ENCODE measurements at places on chromosomes 6 and 20. TPM values are rescaled to one million over a fixed set of nuclear protein-coding genes. Genes with fewer than 3 reads are reported as not detected.

DNA sequence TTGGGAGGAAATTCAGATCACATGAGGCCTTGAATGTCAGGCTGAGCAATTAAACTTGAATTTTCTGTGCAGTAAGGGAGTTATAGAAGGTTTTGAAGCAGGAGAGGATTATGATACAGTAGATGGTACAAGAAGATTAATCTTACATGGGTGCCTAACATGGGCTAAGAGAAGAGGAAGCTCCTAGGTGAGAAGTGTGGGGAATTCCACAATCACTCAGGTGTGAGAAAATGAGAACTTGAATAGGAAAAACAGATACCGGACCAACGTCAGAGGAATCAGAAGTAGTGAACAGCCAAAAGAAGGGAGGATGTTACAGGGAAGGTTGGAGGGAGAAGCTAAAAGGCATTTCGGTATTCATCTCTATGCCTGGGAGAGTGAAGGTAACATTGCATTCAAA lies 250.7 kb upstream of the SLC35B3 start:
- H3K27me3 ChIP-seq, result no peaks in the 10 kb centered on the region
- no peak overlapping the region for H3K4me3 ChIP-seq
- no peak for DNase-seq
- H3K27ac ChIP-seq, result no peak overlapping the region
- no peaks in the 10 kb centered on the region for H3K36me3 ChIP-seq
- no peaks in the 10 kb centered on the region for H3K4me1 ChIP-seq

GRCh38 chr6:123022975-123023374 lies 26.9 kb downstream of the CLVS2 start:
- no peak overlapping the region for H3K4me3 ChIP-seq
- no peaks in the 10 kb centered on the region for H3K27me3 ChIP-seq
- H3K27ac ChIP-seq, result no peak overlapping the region
- DNase-seq, result no peak
- no peaks in the 10 kb centered on the region for H3K36me3 ChIP-seq
- H3K4me1 ChIP-seq, result no peaks in the 10 kb centered on the region

DNA sequence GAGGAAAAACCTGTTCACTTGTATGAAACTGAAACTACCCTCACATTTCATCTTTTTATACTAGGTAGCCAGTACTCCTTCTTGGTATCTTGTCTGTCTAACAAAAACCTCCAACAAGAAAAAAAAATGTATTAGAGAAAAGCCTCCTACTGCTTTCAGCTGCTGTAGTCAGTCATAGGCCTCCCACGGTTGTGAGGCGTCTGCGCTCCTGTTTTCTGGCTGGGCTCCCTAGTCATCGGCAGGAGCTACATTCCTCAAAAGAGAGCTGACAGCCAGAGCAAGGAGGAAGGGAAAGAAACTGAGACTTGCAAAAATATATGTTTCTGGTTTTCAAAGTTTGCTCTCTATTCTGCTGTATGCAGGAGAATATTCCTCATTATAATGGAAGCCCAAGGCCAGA lies 517.0 kb downstream of the LMBRD1 start:
- H3K4me3 ChIP-seq, result no peak overlapping the region
- no peak overlapping the region for H3K27ac ChIP-seq
- H3K36me3 ChIP-seq, result no peaks in the 10 kb centered on the region
- H3K4me1 ChIP-seq, result peaks cover 5% of the 10 kb centered on the region
- H3K27me3 ChIP-seq, result no peaks in the 10 kb centered on the region

GRCh38 chr6:1399085-1399780 lies 9.9 kb downstream of the FOXF2 start:
- H3K27me3 ChIP-seq, result peaks cover 72% of the 10 kb centered on the region
- H3K4me1 ChIP-seq, result peaks cover 15% of the 10 kb centered on the region
- H3K36me3 ChIP-seq, result peaks cover 4% of the 10 kb centered on the region
- DNase-seq, result no peak
- no peak overlapping the region for H3K27ac ChIP-seq
- H3K4me3 ChIP-seq, result no peak overlapping the region

- DNase-seq, result peak; percentile 66
- no peak overlapping the region for H3K4me3 ChIP-seq
- peaks cover 8% of the 10 kb centered on the region for H3K4me1 ChIP-seq
- H3K36me3 ChIP-seq, result peaks cover 4% of the 10 kb centered on the region
- no peak overlapping the region for H3K27ac ChIP-seq
These were observed 4.3 kb downstream of the ARFRP1 start for GRCh38 chr20:63703471-63703975.

GRCh38 chr20:41100001-41100480 lies 37.3 kb upstream of the PLCG1 start:
- H3K27me3 ChIP-seq, result no peaks in the 10 kb centered on the region
- H3K27ac ChIP-seq, result no peak overlapping the region
- peaks cover 50% of the 10 kb centered on the region for H3K36me3 ChIP-seq
- H3K4me1 ChIP-seq, result peaks cover 9% of the 10 kb centered on the region

GRCh38 chr6:75993236-75994162 lies 79.0 kb downstream of the IMPG1 start:
- no peak overlapping the region for H3K27ac ChIP-seq
- H3K4me1 ChIP-seq, result no peaks in the 10 kb centered on the region
- no peak overlapping the region for H3K4me3 ChIP-seq
- peaks cover 4% of the 10 kb centered on the region for H3K27me3 ChIP-seq
- no peaks in the 10 kb centered on the region for H3K36me3 ChIP-seq
- no peak for DNase-seq

- no peak for DNase-seq
- H3K27ac ChIP-seq, result no peak overlapping the region
- no peaks in the 10 kb centered on the region for H3K4me1 ChIP-seq
- H3K27me3 ChIP-seq, result no peaks in the 10 kb centered on the region
These were observed 475.2 kb downstream of the PTPRT start for GRCh38 chr20:42714298-42715141.

DNA sequence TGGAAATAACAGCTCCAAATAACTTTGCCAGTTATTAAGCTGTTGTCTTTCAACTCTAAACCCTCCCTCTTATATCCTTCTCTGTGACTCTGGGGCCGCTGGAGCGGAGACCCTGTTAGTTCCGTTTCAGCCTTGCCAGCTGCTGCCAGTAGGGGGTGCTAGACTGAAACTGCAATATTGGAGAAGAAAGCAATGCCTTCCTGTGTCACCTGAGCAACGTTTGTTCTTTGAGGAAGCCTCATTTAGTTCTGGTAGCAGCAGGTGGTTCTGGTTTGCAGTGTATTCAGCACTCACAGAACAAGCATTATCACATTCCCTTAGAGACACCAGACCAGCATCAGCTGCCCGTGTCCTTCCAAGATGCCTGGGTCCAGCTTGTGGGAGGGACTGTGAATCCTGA lies 22.9 kb upstream of the JAG1 start:
- no peak overlapping the region for H3K27ac ChIP-seq
- DNase-seq, result no peak

- H3K4me3 ChIP-seq, result no peak overlapping the region
- H3K27ac ChIP-seq, result no peak overlapping the region
- no peaks in the 10 kb centered on the region for H3K36me3 ChIP-seq
- peaks cover 27% of the 10 kb centered on the region for H3K27me3 ChIP-seq
- DNase-seq, result no peak
- H3K4me1 ChIP-seq, result peaks cover 12% of the 10 kb centered on the region
These were observed 25.3 kb upstream of the CCDC167 start for GRCh38 chr6:37524970-37525318.

- DNase-seq, result no peak
- H3K27me3 ChIP-seq, result no peaks in the 10 kb centered on the region
- no peak overlapping the region for H3K27ac ChIP-seq
- H3K4me3 ChIP-seq, result no peak overlapping the region
- no peaks in the 10 kb centered on the region for H3K36me3 ChIP-seq
These were observed 86.6 kb downstream of the ECT2L start for GRCh38 chr6:138882369-138883017.

DNA sequence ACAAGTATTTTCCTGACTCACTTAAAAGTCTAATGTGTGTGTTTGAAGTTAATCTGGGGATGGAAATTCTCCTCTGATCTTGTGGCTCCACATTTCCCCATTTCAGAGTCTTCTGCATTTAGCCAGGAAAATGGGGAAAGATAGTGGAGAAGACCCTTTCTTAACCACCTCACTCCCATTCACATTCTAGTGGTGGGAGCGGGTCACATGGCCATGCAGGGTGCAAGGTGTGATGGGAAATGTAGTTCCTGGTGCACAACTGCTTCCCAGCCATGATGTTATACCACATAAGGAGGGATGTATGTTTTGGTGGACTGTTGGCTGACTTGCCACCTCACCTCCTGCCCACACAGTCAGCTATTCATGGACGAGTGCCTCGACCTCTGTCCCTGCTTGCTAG lies 61.8 kb downstream of the BANF2 start:
- no peaks in the 10 kb centered on the region for H3K27me3 ChIP-seq
- H3K36me3 ChIP-seq, result no peaks in the 10 kb centered on the region
- H3K4me3 ChIP-seq, result no peak overlapping the region
- H3K27ac ChIP-seq, result no peak overlapping the region
- peaks cover 16% of the 10 kb centered on the region for H3K4me1 ChIP-seq

DNA sequence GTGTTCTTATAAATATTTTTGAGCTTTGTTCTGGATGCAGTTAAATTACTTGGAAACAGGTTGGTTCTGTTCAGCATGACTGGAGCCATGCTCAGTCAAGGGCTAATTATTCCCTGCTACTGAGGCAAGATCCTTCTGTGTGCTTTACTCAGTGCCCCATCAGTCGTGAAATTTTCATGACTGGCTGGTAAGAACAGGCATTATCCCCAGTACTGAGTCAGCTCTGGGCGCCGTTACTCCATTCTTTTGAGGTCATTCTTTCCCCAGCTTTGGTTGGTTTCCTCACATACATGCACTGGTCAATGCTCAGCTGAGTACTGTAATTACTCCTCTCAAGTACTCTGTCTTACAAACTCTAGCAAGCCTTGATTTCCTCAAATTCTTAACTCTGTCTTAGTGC lies 71.3 kb downstream of the CDKAL1 start:
- no peaks in the 10 kb centered on the region for H3K27me3 ChIP-seq
- H3K27ac ChIP-seq, result no peak overlapping the region
- H3K36me3 ChIP-seq, result peaks cover 12% of the 10 kb centered on the region

Gene SASH1
- 99.9 TPM for total RNA-seq

Gene OR2J2
- not detected for total RNA-seq

Gene DEFB116
- not detected for total RNA-seq

Gene VIP
- total RNA-seq, result not detected

Gene RSPO3
- 32.3 TPM for total RNA-seq

Gene ECT2L
- total RNA-seq, result 0.07 TPM

Gene WFDC5
- total RNA-seq, result 0.74 TPM
